ENCODE measurements at places on chromosomes 16 and 17. TPM values are rescaled to one million over a fixed set of nuclear protein-coding genes. Genes with fewer than 3 reads are reported as not detected.

GRCh38 chr17:8300627-8301242 is 5.5 kb upstream of the SLC25A35 start:
- no peak overlapping the region for H3K27ac ChIP-seq
- no peak for DNase-seq
- no peak overlapping the region for H3K4me3 ChIP-seq
- no peaks in the 10 kb centered on the region for H3K4me1 ChIP-seq
- H3K27me3 ChIP-seq: no peaks in the 10 kb centered on the region
- no peaks in the 10 kb centered on the region for H3K36me3 ChIP-seq

DNA sequence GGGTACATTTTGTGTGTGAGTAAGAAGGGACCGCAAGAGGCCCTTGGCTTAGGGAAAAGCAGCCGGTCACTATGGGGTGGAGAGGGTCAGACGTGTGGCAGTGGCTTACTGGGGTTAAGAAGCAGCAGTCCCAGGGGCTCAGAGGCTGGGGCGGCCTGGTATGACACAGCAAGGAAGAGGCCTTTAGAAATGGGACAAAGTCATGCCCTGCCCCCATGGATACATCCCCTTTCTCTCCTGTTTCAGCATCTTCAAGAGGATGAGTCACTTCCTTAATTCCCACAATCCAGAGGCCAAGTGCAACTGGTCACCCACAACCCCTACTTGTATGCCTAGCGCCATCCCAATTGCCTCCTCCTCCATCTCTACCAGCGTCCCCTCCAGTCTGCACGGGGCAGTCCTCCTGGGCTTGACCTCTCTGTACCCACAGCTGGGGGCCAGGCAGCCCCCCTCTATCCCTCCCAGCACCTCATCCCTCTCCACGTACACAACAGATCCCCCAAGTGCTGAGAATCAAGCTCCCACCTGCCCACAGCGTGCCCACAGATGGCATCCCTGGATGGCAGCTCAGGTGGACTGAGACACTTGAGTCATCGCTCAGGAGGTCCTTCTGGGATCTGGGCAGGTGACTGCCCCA is 6.9 kb upstream of the EFTUD2 start:
- no peaks in the 10 kb centered on the region for H3K36me3 ChIP-seq
- H3K4me3 ChIP-seq: no peak overlapping the region
- peaks cover 3% of the 10 kb centered on the region for H3K4me1 ChIP-seq
- no peak for DNase-seq
- H3K27me3 ChIP-seq: peaks cover 5% of the 10 kb centered on the region
- H3K27ac ChIP-seq: no peak overlapping the region

DNA sequence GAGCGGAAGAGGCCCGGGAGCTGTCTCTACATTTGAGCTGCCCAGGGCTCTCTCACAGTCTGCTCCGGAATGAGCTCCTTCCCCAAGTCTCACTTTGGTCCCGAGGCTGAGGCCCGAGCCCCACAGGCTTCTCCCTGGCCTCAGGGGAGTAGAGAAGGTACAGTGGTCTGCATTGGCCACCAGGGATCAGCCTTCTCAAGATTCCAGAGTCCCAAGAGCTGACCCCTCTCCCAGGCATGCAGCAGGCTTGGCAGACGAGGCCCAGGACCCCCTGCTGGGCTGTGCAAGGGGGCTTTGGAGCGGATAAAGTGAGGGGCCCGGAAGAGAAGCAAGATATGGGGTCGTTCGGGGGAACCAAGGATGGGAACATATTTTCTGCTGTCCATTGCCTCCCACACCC is 3.1 kb downstream of the PRSS27 start:
- DNase-seq: no peak
- no peaks in the 10 kb centered on the region for H3K27me3 ChIP-seq
- no peaks in the 10 kb centered on the region for H3K36me3 ChIP-seq
- H3K4me3 ChIP-seq: no peak overlapping the region
- peaks cover 28% of the 10 kb centered on the region for H3K4me1 ChIP-seq
- H3K27ac ChIP-seq: no peak overlapping the region

DNA sequence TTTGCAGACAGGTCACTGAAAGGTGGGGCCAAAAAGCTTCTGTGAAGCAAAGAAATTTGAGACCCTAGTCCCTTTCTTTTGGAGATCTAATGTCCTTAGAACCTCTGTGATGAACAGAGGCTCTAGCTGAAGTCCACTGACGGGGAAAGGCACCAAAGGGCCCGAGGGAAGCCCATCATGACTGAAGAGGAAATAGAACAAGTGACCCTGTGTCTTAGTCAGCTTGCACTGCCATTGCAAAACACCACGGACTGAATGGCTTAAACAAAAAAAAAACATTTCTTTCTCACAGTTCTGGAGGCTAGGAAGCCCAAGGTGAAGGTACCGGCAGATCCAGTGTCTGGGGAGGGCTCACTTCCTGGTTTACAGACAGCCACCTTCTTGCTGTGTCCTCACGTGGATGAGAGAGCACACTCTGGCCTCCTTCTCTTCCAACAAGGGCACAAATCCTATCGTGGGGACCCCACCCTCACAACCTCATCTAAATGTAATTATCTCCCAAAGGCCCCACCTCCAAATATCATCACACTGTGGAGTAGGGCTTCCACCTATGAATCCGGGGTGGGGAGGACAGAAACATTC is 24.3 kb upstream of the ASGR2 start:
- no peak for DNase-seq
- H3K4me3 ChIP-seq: no peak overlapping the region
- no peak overlapping the region for H3K27ac ChIP-seq
- peaks cover 50% of the 10 kb centered on the region for H3K27me3 ChIP-seq
- no peaks in the 10 kb centered on the region for H3K36me3 ChIP-seq
- no peaks in the 10 kb centered on the region for H3K4me1 ChIP-seq

Gene EME1
- total RNA-seq: 1.6 TPM

Gene KRT15
- not detected for total RNA-seq

- no peak for DNase-seq
- H3K27me3 ChIP-seq: no peaks in the 10 kb centered on the region
- H3K27ac ChIP-seq: no peak overlapping the region
These were observed 20.9 kb downstream of the CCDC182 start for GRCh38 chr17:57724026-57724728.

All from tibial nerve (tissue), 4 donors.